ENCODE measurements at places on chromosomes 12 and 14.
A peak's percentile ranks its signal among the peaks of the same experiment; 100 is the strongest.

DNA sequence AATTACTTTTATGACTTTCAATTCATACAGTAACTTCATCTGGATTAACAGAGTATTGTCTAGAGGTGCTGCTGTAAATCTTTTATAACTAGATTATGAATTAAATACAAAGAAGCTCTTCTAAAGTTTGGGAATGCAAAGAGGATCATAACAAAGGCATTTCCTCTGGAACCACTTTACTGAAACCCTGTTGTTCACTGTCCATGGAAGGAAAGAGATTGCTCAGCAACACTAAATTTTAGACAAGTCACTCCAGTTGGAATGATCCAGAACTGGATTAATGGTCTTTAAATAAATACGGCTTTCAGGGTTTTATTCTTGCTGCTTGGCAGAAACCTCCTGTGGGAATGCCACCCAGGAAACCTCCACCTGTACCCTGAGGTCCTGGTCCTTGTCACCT lies 250.6 kb downstream of the KSR2 start:
- DNase-seq: no peak

- DNase-seq: no peak
Observed at GRCh38 chr14:101891471-101891870, 72.9 kb upstream of the DYNC1H1 start.

DNA sequence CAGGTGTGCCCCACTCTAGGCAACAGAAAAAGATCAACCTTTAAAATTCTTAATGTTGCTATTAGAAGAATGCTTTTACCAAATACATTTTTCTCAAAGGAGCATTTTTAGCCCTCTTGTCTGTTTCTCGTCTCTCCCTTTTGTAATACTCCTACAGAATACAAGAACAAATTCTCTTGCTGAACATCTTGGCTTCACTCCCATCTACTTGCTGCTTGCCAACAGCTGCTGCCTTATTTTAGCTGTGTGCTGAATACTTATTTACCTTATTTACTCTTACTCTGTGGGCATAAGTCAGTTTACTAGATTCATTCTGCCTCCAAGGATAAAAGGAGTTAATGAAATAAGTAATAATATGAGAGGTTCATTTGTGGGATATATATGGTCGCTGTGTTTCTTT lies 70.8 kb downstream of the POLR3B start:
- no peak for DNase-seq

DNA sequence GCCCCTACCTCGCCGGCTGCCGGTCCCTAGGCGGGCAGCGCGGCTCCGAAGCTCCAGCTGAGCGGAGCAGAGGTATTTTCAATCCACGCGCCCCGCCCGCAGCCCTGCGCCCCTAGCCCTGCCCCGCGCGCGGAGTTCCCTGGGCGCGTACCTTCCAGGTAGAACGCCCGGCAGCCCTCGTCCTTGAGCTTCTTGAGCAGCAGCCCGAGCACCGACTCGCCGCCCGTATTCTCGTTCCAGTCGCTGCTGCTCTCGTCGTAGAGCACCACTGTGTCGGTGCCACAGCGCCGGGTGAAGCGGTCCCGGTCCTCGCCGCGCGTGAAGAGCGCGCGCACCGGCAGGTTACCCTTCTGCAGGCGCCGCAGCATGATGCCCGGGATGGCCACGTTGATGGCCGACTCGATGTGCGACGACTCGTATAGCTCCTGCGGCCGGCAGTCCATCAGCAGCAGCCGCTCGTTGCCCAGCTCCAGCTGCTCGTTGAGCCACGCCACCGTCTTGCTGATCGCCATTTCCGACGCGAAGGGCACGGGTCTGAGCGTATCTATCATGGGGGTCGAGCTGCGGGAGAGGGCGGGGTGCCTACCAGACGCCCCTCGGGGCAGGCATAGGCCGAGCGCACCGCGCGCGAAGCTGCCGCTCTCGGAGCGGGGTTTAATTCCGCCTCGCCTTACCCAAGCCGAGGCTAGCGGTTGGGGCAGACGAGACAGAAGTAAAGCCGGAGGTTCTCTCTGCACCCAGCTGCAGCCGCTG lies 636 bp downstream of the DUSP6 start:
- peak; percentile 26 for DNase-seq

GRCh38 chr12:79451365-79451764 lies 239.4 kb downstream of the PAWR start:
- no peak for DNase-seq

GRCh38 chr14:90547968-90548367 lies 151.1 kb downstream of the CALM1 start:
- DNase-seq: no peak

GRCh38 chr12:99029511-99030271 lies 384.6 kb downstream of the APAF1 start:
- no peak for DNase-seq

GRCh38 chr14:78746086-78746595 lies 576.0 kb downstream of the NRXN3 start:
- no peak for DNase-seq

- DNase-seq: no peak
Observed at GRCh38 chr12:6840761-6841515, at the start of gene GNB3. Gene GNB3 (plus strand): TSS chr12:6840925. CDS start chr12:6841288, 363 bp downstream.

GRCh38 chr12:80291108-80291754 lies 152.8 kb upstream of the PTPRQ start:
- DNase-seq: no peak

- DNase-seq: no peak
Observed at GRCh38 chr14:100096656-100097055, 31.4 kb downstream of the EVL start.
